Activated T-cell treated with anti-CD3 and anti-CD28 coated beads, Interleukin-2, amount 50 U/mL, for 1 hour (primary cell): ENCODE measurements at places on chromosomes 16 and 17.

DNA sequence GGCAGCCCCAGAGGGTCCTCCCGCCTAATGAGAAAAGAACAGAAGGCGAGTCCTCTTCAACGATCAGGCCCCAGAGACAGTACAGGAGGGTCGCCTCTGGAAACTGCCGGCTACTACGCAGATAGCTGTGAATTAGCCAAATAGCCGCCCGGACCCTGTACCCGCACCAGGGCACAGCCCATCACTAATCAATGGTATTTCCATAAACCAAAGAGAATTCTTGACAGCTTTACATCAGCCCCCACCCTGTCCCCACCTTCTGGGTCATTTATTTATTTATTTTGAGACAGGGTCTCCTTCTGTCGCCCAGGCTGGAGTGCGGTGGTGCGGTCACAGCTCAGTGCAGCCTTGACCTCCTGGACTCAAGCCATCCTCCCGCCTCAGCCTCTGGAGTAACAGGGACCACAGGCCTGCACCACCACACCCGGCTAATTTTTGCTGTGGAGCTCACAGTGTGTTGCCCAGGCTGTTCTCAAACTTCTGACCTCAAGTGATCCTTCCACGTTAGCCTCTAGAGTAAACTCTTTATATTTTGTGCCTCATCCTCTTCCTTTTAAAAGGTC, 805 bp upstream of the CLCN7 start:
- DNase-seq, result no peak

DNA sequence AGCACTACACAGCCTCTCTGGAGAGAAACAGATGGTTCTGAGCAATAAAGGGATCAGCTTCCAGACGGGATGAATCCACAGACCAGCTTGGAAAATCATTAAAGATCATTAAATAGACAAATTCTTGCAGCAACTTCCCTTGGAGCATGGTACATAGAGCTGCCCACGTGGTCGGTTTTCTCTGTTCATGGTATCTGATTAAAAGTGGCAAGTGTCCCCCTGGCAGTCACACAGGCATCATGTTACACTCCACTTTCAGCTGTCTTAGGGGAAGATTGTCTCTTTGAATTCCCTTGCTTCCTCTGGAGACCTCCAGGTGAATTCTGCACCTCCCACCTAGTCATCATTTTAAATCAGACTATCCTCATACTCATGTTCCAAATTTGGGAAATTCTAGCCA, 92.2 kb upstream of the CACNG3 start:
- DNase-seq, result no peak

DNA sequence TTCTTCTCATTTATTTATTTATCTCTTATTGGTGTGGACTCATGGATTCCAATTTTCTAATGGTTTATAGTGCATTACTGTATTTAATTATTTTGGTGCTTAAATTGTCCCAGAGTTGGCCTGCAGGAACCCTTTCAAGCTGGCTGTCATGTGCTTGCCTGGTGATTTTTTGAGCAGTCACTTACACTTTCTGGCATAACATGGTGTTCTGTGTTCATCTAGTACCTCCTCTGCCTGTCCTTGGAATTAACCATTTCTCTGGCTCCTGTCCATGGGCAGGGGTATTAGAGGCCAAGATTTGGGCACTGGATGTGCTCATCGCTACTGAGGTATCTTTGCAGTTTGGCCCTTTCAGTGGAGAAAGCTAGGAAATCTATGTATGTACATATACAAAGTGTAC, 67.0 kb downstream of the CLEC16A start:
- no peak for DNase-seq

DNA sequence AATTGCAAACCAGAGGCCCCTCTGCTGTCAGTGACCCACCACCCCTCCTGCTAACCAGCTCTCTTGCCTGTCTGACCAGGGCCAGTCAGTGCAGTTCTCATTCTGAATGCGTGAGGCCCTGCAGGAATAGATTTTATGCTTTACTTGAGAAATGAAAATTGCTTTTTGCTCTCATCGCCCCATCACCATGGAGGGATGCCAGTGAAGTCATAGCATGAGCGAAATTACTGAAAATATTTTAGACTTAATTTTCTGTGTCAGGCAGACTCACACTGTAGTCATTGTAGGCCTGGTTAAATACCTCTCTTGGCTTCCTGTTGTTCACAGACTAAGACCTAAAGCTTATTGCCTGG, 490.5 kb upstream of the CDH5 start:
- no peak for DNase-seq

DNA sequence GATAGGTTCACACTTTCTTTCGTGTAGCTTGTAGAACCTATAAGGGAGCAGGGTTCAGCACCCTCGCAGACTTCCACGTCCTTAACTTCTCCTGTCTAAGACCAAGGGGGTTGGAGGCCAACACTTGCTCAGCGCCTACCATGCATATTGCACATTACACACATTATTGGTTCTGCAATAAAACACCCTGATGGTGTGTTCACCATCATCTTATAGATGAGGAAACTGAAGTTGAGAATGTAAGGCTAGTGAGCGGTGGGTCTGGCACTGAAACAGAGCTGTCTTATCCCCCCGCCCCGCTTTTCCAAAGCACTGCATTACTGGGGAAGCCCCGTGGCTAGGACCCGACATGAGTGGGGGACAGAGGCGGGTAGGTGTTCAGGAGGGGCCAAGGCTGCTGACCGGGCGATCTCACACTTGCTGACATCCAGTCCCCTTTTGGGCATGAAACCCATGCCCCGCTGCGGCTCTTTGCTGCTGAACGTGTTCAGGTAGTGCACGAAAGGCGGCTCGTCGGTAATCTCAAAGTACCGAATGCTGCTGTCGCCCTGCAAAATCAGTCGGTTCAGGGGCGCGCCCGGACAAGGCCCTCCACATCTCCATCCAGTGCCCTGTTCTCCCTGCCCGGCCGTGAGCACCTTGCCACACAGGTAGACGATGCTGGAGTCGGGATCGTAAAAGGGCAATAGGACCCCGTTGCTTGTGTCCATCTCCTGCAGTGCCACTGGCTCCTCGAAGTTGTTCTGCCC, 6.2 kb downstream of the CORO6 start:
- DNase-seq, result no peak

GRCh38 chr17:33292201-33292980, 704 bp downstream of the ASIC2 start:
- no peak for DNase-seq
